Heart left ventricle (tissue), 16 donors: ENCODE measurements at places on chromosomes 6 and 20.

DNA sequence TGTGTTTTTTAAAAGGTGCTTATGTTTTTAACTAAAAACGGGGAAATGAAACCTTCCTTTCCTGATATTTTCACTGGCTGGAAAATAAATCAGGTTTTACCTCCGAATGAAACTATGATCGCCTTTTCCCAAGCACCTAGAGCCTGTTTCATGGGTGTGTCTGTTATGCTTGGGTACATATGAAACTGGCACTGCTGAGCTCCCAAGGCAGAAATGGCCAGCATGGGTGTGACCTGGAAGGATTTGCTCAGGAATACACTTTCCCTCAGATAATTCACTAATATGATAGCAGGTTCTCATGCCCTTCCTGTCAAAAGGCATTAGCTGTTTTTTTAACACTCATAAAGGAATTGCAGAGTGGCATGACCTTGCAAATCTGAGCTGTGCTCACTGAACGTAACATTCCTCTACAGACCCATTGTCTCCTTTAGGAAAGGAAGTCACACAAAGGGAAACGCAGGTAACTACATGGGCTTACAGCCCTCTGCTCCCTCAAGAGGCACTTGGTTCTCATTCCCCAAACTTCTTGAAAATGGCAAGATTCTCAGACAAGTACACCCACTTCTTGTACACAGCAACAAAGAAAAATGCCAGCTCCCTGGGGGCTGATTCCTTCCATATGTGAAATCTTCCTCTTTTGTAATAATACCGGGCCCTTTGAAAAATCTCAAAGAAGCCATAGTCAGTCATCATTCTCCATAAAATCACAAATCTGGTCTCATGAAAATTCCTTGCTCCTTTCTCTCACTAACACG lies 72.7 kb downstream of the METTL24 start:
- no peak for DNase-seq

DNA sequence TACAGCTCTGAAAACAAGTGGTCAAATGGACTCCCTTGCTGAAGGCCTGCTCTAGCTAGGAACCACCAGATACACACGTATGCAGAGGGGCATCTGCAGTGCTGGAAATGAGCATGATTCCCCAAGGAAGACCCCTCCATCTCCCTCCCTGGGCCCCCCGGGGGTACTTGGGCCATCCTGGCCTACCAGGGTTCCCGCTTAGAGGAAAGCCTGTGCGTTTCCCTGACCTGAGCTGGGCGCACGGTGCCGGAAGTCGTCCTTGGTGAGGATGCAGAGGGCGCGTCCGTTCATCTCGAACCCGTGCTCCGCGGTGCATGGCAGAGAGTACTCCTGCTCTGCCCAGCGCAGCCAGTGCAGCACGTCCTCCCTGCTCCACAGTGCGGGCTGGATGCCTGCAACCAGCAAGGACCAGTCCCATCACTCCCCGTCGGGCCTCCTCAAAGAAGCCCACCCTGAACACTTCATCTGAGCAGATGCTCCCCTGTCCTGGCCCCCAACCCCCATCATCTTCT lies 11.8 kb downstream of the ETV7 start:
- DNase-seq = no peak

DNA sequence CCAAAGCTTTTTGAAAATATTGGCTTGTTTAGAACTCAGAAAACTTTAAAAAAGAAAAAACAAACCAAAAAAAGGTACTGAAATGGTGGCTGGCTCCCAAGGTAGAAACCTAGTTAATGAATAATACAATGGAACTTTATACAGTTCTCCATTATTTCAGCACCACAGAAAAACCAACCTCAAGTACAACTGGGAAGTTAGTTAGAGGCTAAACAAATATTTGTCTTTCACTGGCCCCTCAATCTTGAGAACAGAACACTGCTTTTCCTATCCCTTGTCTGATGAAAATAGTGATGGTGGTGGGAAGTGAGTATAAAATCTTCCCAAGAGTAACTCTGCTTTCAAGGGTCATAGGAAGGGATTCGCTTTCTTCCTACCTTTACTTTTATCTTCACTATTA lies 126.5 kb downstream of the REV3L start:
- DNase-seq = no peak

- DNase-seq = peak; percentile 100
These were observed at the start of gene PIM1 for GRCh38 chr6:37169496-37170272. Gene PIM1, plus strand, starts transcription at chr6:37170152. Its CDS starts 424 bp downstream, at chr6:37170576.

DNA sequence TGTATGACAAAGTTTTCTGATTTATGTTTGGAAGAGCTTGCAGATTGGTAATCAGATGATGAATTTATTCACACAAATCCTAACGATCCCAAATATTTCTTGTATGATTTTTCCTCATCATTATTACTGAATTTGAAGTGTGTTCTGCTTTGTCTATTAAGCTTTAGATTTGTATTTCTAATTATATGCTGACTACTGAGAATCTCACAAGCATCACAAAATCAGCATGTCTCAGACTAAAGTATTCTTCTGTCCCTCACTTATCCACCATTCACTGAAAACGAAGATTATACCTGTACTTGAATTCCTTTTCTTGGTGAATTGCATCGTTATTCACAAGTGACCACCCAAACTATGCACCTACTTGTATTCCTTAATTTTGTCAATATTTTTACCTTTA lies 796.3 kb upstream of the MAP3K7 start:
- no peak for DNase-seq
